ENCODE measurements at places on chromosomes 11 and 22.

DNA sequence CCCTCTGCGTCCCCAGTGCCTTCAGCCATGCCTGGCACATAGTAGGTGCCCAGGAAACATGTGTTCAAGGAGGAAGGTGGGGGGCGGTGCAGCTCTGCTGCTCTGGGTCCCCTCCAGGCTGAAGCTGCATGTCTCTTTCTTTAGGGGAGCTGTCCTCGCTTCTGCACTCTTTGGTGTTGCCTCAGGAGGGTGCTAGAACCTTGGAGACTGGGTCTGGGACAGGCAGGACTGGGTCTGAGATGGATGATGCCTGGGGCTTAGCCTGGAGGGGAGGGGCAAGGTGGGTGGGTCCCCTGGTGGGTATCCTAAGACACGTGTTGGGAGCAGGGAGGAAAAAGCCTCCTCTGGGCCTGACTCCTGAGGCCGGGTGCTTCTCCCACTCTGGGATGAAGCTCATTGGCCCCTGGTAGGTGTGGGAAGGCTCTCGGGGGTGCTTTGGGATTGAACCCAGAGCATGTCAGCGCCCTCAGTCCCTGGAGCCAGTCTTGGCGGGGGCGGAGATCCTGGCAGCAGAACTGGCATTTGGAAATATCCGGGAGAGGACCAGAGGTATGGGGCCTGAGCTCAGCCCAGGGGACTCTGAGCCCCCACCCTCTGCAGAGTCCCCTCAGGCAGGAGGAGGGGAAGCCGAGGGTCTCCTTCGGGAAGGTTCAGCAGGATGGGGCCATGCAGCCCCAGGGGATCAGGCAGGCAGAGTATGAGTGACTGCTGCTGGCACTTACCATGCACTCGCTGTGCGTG, 6.7 kb upstream of the GSTP1 start:
- no peak for DNase-seq

GRCh38 chr11:66488957-66489356, 8.7 kb downstream of the DPP3 start:
- no peak for DNase-seq

DNA sequence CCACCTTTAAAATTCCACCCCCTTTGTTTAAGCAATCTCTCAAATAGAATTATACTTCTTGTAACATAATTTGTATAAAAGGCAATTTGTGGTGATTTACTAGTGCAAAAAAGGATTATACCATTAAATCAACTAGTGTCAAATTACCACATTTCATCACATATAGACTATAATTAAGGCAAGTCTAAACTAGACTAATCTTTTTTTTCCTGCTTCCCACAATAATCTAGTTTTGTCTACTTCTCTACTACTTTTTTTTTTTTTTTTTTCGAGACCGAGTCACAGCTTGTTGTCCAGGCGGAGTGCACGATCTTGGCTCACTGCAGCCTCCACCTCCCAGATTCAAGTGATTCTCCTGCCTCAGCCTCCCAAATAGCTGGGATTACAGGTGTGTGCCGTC, 36.1 kb upstream of the FZD4 start:
- no peak for DNase-seq

DNA sequence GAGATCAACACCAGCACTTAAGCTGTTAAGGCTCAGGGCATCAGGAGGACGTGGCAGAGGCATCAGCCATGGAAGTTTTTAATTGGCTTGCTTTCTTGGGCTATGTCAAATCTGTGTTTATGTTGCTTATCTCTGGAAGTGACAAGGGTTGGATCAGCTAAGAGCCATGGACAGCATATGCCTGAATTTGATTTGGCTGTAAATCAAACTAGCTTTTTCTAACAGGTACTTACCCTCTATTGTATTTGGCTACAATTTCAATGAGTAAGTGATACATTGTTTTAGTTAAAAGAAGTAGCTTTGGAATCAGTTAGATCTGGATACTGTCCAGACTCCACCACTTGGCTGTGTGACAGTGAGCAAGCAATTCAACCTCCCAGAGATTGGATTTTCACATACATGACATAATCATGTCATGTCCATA, 936.6 kb downstream of the OPCML start:
- no peak for DNase-seq

GRCh38 chr22:36733271-36733670, 29.7 kb upstream of the CACNG2 start:
- no peak for DNase-seq

DNA sequence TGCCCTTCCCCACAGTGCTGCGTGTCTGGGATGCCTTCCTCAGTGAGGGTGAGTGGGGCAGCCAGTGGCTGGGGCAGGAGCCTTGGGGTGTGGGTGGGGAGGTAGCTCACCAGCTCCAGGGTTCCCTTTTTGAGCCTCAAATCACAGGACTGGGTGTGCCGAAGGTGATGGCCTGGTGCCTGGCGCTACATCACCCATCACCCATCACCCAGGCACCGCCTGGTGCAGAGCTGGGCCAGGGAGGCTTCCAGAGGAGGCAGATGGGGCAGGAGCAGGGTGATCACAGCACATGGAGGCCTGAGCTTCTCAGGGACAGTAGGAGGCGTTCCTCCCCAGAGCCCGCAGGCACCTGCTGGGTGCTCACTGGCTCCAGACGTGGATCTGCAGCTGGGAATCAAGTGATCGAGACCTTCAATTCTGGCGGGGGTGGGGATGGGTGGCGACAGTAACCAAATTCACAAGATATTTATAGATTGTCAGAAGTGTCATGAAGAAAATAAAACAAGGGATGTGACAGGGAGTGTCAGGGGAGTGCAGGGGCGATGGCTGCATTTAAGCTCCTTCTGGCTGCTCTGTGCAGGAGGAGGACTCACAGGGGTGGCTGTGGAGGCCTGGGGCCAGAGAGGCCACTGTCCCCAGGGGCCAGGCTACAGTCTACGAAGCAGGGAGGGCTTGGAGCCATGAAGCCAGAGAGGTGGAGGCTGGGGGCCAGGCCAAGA, 3.2 kb downstream of the TBC1D10C start:
- no peak for DNase-seq
